NCI-H2081 (cell line): ENCODE measurements at places on chromosomes 12 and 14.

GRCh38 chr12:104010606-104011169 is 39.3 kb downstream of the GLT8D2 start:
- no peak for DNase-seq

- DNase-seq, result no peak
Observed at GRCh38 chr12:28088566-28089272, 101.5 kb upstream of the CCDC91 start.

GRCh38 chr12:90953956-90954421 is 987 bp downstream of the CCER1 start:
- DNase-seq, result no peak

DNA sequence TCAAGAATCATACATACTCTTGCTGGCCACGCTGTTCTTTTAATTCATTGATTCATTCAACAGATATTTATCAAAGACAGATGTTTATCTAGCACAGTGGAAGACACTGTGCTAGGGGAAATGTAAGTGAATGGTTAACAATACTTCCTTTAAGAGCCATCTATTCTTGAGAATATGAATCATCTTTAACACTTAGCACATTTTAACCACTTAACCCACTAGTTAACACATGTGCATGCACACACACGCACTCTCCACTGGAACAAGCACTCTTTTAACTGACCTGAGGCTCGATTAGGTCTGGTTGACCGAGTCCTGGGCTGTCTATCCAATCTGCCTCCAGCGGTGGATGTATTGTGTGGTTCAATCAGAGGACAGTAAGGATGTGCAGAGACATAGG is 34.6 kb downstream of the LMNTD1 start:
- DNase-seq, result no peak

DNA sequence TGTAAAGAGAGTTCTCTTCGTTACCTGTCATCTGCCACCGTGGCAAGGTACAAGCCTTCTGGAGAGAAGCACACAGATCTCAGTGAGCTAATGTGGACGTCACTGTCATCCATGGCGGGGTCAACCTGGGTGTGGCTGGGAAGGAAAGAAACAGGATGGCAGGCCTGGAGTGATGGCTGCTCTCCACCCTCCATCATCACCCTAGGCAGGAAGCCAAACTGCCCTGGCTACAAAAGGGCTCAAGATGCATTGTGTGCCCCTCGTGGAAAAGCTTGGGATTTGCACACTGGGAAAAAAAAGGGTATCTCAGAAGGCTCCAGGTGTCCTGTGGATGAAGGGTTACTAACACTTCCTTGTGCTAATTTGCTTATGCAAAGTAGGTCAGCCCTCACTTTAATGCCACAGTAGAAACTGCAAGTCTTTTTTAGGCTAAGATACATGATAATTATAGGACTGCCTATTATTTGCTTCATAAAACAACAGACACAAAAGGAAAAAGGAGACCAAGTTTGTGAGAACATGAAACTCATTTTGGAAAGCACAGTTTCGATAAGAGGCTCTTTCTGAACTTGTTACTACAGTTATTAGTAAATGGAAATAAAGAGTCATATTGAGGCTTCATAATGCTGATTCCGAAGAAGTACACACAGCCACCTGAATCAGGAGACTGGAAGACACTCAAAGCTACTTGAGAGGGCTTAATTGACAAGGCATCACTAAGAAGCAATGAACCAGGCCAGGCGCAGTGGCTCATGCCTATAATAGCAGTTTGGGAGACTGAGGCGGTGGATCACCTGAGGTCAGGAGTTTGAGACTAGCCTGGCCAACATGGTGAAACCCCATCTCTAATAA is 18.9 kb downstream of the RFC5 start:
- DNase-seq, result peak; percentile 43

DNA sequence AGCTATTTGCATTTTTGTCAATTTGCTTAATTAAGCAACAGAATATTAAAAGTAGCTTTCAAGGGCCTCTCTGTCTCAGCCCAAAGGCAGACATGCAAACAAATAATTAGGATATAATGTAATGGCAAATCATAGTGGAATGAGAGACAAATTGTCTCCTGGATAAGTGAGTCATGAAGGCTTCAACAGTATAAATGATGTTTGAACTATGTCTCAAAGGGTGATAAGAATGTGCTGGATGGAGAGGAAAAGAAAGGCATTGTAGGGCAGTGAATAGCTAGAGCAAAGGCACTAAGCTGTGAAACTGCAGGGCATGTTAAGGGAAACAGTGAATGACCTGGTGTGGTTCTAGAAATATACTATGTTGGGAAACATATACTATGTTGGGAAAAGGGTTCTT is 53.5 kb upstream of the PPP1R12A start:
- no peak for DNase-seq

GRCh38 chr12:57072661-57073060 is 5.9 kb downstream of the NEMP1 start:
- DNase-seq, result no peak

- no peak for DNase-seq
Observed at GRCh38 chr12:12017798-12018197, 52.9 kb upstream of the BCL2L14 start.

- DNase-seq, result no peak
Observed at GRCh38 chr14:105526776-105527380, 495 bp downstream of the TMEM121 start.

DNA sequence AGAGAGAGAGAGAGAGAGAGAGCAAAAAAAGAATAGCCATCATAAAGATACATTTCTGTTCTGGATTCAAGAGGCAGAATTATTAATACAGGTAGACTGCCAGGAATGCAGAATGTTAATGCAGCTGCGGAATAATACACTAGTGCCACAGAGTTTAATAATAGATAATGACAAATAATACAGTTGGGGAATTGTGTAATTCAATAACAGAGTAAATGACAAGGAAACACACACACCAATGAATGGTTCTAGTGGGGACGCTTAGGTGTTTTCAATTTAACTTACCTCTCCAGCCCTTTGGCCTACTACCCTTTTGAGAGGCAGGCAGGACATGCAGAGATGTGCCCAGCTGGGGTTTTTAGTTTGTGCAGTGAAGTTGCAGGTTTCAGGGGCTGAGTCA is 313.9 kb downstream of the NRXN3 start:
- DNase-seq, result no peak

DNA sequence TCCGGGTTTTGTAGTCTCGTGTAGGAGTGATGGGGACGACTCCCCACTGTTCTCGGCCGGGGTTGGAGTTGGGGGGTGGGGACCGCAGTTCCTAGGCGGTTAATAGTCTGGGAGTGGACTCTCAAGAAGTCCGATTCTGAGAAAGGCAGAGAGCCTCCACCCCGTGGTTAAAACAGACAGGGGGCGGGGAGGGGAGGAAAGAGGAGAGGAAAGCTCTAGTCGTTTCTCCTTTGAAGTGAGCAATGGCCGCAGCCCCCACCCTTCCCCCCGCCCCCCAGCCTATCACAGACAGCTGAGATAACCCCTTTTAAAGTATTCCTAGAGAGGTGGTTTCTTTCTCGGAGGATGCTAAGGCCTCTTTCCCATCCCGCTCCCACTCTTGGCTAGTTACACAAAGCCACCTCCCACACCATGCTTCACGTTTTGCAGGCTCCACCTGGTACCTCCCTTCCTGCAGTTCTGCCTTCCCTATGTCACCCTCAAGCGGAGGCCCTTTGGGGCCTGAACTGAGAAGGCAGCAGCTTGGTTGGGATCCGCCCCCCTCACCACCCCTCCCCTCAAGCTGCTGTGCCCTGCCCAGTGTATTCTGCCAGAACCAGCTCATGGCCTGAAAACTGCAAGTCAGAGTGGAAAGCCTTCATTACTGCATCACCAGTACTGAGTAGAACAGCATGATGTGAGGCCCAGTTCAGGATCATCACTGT is 853 bp downstream of the USP5 start:
- peak; percentile 37 for DNase-seq

GRCh38 chr14:76770521-76771436 is 9.5 kb downstream of the VASH1 start:
- DNase-seq, result no peak

DNA sequence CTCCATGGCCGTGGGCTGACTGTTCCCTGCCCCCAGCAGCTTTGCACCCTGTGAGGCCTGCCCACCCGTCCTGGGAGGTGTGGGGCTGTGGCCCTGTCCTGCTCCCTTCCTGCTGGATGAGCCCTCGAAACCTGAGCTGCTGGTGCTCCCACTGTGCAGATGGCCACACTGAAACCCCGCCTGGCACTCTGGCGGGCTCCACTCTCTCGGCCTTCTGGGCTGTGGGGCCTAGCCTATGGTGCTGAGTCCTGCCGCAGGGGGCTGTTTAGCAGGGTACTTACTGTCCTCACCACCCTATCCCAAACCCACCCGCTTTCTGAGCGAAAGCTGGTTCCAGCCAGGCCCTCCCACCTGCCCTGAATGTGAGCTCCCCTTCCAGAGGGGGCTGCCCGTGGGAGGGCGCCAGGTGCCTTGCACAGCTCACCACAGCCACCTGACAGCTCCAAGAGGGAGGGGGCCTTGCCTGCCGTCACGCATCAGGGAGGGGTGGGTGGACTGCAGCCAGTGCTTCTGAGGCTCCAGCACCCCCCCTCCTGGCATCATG is 7.3 kb downstream of the SLC25A47 start:
- DNase-seq, result peak; percentile 52

GRCh38 chr12:99119943-99120342 is 474.9 kb downstream of the APAF1 start:
- DNase-seq, result no peak

DNA sequence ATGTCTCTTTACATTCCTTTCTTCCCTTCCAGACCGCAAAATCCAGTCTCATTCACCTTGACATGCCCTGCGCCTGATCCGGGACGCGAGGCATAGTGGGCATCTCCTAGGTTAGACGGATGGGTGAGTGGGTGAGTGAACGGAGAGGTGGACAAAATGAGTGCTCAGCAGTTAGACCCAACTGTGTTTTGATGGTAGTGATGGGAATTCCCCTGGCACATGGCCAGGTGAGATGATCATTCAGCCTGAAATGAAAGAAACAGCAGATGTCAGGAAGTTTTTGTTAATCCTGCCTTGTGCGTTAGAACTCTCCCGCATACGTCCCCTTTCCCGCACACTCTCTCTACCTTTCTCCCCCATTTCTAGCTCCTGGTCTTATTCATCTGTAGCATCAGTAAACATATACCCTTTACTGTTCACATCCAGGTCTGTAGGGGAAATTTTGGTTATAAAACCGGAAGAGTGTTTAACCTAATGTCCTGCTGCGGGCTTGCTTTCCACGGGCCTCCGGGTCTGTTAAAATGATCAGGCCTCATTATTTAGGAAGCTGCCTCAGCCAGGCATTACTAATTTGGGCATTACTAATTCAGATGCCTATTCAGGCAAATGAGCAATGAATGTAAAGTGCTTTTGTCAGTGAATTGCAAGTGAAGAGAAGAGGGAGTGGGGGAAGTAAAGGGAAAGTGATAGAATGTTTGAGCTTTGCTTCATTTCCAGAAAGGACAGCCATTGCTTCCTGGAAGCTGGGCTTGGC is 172.8 kb downstream of the ETV6 start:
- peak; percentile 8 for DNase-seq

GRCh38 chr14:90699016-90699415 is 117.2 kb downstream of the TTC7B start:
- DNase-seq, result no peak

- DNase-seq, result no peak
Observed at GRCh38 chr14:21201732-21202462, 46.0 kb upstream of the OR5AU1 start.

GRCh38 chr12:74619884-74620283 is 82.2 kb downstream of the ATXN7L3B start:
- DNase-seq, result no peak

DNA sequence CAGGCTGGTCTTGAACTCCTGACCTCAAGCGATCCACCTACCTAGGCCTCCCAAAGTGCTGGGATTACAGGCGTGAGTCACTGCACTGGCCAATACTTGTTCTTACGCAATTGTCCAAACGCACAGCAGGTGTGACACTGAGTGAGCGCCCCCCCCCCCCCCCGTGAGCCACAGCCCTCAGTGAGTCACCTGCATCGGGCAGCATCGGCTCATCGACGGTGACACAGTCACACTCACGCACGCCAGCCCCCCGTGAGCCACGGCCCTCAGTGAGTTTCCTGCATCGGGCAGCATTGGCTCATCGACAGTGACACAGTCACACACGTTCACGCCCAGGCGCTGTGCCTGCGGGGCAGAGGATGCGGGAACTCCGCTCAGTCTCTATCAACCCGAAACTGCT is 42.5 kb downstream of the GALNT9 start:
- no peak for DNase-seq

- DNase-seq, result no peak
Observed at GRCh38 chr14:68759017-68759560, 33.8 kb downstream of the ZFP36L1 start.

DNA sequence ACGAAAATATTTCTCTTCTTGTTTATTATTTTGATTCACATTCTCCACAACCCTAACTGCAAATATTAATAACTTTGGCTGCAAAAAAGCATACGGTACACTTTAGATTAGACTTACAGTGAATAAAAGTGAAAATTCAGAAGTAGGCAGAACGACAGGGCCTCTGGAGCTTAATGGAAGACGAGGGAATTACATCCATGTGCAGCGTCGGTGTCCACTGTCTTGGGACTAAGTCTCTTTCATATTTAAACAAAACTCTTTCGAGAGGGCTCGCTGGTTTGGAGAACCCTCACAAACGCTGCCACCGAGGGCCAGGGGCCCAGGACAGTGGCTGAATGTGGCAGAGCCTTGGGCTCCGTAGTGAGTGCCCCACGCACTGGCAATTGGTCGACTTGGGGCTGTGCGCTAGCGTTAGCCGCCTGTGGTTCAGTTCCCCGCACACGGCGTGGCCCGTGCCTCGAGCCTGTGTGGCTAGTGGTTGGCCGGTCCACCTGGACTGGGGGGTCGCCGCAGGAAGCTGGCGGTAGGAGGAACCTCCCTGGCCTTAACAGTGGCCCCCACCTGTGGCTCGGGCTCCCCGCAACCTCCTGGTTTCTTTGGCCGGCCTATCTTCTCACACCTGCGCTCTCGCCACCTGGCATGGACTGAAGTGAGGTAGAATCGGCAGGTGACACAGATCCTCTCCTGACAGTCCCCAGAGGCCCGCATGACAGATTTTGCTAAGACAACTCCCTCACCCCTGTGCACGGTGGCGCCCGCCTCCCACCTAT is 739 bp upstream of the PAX9 start:
- peak; percentile 74 for DNase-seq

- no peak for DNase-seq
Observed at GRCh38 chr12:25248732-25249131, 2.0 kb downstream of the KRAS start.

DNA sequence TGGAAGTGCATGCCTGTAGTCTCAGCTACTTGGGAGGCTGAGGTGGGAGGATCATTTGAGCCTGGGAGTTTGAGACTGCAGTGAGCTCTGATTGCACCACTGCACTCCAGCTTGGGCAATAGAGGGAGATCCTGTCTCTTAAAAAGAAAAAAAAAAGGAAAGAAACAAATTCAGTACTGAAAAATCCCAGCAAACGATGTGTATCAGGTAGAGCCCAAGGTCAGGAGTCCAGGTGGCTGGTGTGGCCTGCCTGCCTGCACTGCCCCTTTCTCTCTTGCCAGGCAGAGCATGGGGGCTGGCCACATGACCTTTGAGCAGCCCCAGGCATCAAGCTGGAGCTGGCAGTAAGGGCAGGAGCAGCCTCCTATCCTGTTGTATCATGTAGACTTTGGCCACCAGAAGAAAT is 31.8 kb downstream of the ELK3 start:
- DNase-seq, result no peak
